ENCODE measurements at places on chromosomes 2 and 18.

- no peak for DNase-seq
These were observed 34.5 kb downstream of the INPP5D start for GRCh38 chr2:233094614-233095013.

DNA sequence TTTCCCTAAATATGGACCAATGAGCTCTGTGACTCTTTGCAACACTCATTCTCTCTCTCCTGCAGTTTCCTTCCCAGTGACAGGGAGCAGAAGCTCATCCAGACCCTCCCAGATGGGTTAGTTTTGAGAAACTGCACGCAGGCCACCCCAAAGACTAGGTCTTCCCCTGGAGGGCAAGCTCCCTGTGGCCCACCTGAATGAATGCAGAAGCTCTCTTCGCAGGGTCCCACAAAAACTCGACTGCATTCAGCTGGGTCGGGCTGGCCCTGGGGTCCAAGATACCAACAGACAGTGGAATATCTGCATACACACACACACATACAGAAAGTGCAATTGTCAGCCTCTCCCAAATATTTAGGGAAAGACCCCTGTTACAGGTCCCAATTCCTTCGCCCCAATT is 37.0 kb downstream of the TFCP2L1 start:
- DNase-seq: no peak

GRCh38 chr18:55401638-55402191 is 186.3 kb downstream of the TCF4 start:
- no peak for DNase-seq

GRCh38 chr2:147716906-147717305 is 127.9 kb upstream of the ACVR2A start:
- DNase-seq: no peak

- no peak for DNase-seq
These were observed 315.8 kb downstream of the ZNF516 start for GRCh38 chr18:76179257-76179656.

DNA sequence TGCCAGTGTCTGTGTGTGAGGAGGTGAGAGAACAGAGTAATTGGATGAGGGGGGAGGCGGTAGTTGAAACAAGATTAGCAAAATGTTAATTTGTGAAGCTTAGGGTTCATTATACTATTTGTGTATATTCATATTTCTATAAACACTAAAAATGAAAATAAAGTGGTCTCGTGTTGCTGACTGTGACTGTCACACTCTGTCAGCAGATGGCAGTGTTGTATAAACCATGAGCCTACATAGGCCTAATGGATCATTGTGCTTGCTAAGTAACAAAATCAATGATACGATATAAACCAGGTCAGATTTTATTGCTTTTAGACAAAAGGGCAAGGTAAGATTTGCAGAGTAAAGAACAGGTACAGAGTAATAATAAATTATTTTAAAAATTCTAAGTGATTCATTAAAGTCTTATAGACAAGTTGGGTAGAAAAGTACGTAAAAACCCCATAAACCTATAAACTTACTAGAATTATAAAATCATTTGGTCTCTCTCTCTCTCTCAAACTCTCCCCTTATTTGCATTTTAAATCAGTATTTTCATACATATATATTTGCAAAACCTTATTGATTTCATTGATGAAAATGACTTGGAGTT is 182.7 kb downstream of the RPIA start:
- DNase-seq: peak; percentile 8

- DNase-seq: no peak
These were observed 40.2 kb upstream of the SKA1 start for GRCh38 chr18:50334546-50335152.

DNA sequence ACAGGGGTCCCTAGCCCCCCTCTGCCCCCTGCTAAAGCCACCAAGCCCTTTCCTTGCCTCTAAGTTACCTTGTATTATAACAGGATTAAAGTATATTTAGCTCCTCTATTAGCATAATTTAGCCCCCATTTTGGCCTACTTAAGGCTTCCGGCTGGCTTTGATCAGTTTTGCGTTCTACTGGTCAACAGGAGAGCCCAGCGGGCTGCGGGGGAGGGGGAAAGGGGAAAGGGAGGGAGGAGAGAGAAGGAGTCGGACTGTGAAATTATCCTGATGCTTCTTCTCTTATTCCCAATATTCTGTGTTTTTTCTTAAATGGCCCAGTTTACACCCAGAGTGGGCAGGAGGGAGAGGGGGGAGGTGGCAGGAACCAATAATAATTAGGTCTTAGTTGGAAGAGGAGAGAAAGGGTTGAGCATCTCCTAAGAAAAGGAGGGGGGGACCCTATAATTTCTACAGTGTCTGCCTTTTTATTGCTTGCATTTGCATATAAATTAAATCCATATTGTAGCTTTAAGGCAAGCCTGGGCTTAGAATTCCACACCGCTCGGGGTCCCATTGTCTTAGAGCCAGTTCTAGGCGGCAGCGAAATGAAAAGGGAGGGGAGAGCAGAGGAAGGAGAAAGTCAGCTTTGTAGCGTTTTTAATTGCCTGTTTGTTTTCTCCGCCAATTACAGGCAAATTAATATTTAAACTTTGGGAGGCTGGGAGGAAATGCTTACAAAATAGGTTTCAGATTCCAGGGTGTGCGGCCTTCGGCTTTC is 39.6 kb downstream of the EN1 start:
- no peak for DNase-seq

GRCh38 chr2:314561-315336 is 26.9 kb upstream of the ALKAL2 start:
- DNase-seq: no peak

GRCh38 chr2:126700677-126701076 is 44.7 kb downstream of the GYPC start:
- DNase-seq: no peak

DNA sequence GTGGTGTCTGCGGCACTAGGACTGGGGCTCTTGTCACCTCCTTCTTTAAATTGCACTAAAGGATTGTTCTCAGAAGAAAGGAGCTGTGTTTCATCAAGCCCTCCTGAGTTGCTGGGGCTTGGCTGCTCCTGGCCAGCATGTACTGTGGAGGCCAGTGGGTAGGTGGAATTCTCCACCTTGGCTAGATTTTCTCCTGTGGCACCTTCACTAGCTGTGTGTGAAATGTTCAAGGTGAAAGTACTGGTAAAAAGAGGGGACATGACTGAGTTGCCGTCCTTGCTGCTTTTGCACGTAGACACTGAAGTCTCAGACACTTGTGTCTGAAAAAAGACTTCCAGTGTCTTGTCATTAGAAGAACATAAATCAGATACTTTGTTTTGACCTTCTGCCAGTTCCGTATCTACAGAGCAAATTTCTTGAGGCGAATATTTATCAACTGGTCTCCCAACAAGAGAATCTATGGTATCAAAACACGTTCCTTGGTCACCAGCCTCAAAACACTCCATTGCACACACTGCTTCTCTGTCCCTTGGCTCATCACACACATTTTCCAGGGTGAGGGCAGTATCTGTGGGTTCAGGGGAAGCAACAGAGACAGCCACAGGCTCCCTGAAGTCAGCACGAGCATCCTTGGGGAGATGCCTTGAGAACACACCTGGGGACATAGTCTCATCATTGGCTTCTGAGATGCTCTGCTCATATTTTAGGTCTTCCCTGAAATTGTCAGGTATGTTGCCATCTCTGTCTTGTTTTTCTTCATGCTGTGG is 91.4 kb downstream of the ALPK2 start:
- no peak for DNase-seq

DNA sequence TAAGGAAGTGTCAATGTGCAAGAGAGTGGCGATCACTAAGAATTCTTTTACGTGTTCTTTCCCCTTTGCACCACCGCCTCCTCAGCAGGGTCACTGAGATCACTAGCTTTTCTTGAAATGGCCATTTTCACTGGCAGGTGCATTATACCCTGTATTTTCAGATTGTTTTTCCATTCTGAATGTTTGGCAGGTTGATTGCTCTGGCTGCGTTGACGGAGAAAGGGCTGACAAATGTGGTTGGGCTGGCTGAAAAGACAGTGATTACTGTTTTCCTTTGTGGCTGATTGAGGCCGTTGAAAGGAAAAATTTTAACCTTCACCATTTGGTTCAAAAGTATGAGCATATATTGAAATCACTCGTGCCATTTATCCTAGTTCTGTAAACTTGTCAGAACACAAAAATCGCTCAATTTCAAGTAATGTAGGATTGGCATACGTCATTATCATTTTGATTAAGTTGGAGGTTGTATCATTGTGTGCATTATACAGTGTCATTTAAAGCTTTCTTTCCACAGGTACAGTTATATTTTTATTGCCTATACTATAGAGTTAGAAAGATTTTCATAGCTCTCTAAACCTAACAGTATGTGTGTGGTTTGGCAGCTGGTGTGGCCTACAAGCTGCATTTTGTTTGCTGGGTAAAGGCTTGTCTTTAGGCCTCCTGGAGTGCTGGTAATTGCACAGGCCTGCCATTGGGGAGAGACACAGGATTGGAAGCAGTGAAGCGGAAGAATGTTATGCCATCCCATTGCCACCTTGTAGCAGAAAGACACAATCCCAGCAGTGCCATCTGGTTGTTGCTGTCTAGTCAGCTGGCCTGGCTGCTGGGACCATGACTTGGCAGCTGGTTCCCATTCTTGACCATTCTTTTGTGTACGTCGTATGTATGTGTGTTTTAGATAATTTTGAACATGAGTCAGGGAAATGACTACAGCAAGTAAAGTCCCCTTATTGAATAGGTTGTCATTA is 36.7 kb downstream of the DYNC1I2 start:
- no peak for DNase-seq

DNA sequence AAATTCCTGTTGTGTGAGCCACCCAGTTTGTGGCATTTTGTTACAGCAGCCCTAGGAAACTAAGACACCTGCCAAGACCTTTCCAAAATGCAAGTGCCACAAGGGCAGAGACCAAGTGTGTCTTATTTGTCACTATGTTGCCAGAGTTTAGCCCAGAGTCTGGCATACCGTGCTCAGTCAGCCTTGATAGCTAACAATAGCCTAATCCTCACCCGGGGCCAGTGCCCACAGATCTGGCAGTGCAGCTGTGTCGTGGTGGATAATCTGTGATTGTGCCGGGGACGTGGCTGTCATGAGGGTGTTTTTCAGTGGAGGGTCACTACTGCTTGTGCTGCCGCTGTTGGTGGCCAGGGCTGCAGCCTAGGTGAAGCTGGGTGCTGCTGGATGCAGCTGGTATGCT is 53.5 kb downstream of the MEP1B start:
- no peak for DNase-seq

DNA sequence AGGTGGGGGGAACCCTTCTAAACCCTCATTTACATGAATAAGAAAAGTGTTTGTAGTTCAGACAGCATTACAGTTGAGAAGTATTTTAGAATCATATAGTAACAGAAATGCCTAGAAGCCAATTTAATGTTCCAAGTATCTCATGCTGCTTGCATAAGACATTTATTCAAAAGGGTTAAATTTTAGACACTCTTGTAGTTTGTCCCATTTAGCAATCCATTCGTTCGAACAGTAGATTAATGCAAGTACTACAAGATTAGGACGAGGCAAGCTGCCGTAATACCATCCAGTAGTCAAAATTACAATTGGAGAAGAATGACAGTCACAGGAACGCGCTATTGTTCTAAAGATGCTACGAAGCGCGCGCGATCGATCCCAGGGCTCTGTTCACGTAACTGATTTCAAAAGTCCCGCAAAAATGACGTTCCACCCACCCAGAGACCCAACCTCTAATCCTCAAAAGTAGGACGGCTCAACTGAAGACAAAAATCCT is 1.2 kb downstream of the TMEM237 start:
- no peak for DNase-seq

- DNase-seq: no peak
These were observed 383.7 kb downstream of the XIRP2 start for GRCh38 chr2:167271932-167272331.

GRCh38 chr2:241974096-241974495 is 104.6 kb downstream of the RTP5 start:
- DNase-seq: no peak

GRCh38 chr2:188984065-188984491 is 9.9 kb downstream of the COL3A1 start:
- no peak for DNase-seq

DNA sequence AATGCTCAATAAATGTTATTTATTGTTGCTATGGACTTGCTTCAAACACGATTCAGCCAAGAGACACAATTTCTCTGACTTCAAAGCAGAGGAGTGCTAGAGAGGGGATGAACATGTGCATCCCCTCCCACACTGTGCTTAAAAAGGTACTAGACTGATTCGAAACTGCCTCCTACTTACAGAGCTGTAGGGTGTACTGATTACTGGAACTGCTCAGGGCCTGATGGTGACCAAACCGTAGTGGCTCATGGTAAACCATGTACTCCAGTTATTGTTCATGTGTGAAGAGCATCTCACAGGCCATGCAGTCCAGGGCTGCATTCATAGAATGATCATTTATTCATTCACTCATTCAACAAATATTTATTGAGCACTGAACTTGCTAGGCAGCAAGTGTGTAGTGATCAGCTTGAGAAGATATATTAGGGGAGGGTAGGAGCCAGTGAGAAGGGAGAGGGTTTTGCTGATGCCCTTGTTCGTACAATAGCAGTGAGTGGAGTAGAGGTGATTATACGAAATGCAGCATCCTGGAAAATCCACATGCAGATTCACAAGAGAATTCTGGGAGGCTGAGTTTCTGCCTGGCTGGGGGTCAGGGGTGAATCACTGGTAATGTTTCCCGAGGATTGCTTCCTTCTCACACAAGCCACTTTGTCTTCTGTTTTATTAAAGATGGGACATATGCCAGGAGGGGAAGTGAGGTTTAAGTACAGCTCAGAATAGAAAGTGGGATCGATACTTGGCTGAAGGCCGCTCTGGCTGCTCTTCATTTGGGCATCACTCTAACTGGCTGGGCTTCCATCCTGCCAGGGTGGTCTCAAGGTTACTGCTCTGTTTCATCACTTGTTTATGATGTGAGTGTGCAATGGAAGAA is 245.4 kb downstream of the RAD51AP2 start:
- DNase-seq: no peak

GRCh38 chr2:171141320-171141719 is 19.4 kb downstream of the TLK1 start:
- DNase-seq: no peak

GRCh38 chr2:228039752-228040534 is 141.5 kb downstream of the SPHKAP start:
- no peak for DNase-seq

DNA sequence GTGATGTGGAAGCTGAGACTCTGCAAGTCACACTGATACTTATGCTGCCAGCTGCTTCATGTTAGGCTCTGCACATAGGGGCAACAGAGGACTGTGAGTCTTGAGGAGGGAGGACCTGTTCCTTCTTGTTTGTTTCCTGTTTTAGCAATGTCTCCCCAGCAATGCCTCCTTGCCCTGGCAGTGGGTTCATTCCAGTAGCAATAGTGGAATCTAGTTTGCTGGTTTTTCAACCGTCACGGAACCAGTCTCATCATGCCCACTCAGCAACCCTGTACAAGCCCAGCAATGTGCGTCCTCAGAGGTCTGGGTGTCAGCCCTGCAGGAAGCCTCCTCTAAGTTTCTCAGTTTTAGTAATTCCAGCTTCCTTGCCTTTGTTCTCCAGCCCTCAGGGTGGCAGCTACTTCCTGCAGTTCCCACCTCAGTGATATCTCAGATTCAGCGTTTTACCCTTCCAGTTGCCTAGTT is 20.5 kb upstream of the ITGB6 start:
- DNase-seq: no peak

GRCh38 chr2:235637896-235638295 is 144.1 kb downstream of the AGAP1 start:
- no peak for DNase-seq
